Activated gamma-delta T cell treated with anti-CD3 and anti-CD28 coated beads, Interleukin-2, amount 50 U/mL, for 16 hours (primary cell): ENCODE measurements at places on chromosomes 11 and 22.

- no peak for DNase-seq
Observed at GRCh38 chr11:64447831-64448598, 89.1 kb downstream of the RPS6KA4 start.

DNA sequence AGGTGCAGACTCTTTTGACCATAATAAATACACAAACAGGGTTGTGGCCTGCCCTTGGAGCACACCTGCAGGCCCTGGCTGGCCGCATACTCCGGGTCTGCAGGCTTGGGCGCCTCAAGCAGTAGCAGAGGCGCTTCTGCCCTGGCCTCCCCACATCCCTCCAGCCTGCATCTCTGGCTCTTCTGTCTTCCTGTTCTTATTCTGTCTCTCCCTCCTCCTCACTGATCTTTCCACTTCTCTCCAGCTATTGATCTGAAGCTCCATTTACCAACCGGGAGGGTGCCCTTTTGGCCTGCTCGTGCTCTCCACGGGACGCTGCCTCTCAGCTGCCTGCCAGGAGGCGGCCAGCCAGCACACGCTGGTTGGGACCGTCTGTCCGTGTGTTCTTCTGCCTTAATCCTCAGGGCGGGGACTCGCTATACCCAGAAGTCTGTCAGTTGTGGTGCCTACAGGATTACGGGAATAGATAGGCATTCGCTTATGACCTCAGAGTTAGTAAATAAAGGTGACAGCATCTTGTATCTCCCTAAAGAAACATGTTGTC, 5.2 kb downstream of the UPB1 start:
- no peak for DNase-seq

GRCh38 chr22:46064228-46064965, 85.9 kb upstream of the PPARA start:
- DNase-seq, result no peak

DNA sequence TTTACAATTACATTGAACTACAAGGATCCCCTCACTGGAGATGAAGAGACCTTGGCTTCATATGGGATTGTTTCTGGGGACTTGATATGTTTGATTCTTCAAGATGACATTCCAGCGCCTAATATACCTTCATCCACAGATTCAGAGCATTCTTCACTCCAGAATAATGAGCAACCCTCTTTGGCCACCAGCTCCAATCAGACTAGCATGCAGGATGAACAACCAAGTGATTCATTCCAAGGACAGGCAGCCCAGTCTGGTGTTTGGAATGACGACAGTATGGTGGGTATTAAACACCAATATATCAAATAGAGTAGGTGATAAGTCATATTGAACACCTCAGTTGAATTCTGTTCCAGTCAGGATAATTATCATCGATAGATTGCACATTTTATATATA, 4.4 kb downstream of the FBXO7 start:
- no peak for DNase-seq

GRCh38 chr11:36400766-36401455, 104.8 kb downstream of the PRR5L start:
- DNase-seq, result no peak

GRCh38 chr11:123519055-123519796, 89.2 kb downstream of the GRAMD1B start:
- no peak for DNase-seq

DNA sequence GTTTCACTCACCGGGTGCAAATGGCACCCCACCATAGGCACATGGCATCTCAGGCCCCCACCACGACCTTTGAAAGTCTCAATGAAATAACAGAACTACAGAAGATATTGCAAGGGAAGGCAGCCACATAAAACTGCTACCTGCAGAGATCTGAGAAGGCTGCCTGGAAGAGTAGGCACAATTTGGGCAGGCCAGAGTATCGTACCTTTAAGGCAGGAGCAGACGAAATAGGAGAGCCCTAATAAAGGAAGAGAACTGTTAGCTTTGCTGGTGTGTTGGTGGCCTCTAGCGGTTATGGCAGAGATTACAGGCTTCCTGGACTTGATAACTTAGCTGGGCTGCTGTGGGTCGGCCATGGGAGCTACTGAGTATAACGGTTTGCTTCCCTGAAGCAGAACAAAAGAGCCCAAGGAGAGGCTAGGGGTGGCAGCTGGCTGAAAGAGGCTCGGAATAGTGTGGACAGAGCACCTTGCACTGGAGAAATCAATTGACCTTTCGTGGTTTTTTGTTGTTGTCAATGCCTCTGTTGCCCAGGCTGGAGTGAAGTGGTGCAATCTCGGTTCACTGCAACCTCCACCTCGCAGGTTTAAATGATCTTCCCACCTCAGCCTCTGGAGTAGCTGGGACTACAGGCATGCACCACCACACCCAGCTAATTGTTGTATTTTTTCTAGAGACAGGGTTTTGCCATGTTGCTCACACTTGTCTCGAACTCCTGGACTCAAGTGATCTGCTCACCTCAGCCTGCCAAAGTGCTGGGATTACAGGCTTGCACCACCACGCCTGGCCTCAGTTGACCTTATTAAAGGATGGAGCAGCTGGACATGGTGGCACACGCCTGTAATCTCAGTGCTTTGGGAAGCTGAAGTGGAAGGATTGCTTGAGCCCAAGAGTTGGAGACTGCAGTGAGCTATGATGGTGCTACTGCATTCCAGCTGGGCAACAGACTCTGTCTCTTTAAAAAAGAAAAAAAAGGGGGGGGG, 4.8 kb downstream of the SDF2L1 start:
- peak; percentile 64 for DNase-seq

DNA sequence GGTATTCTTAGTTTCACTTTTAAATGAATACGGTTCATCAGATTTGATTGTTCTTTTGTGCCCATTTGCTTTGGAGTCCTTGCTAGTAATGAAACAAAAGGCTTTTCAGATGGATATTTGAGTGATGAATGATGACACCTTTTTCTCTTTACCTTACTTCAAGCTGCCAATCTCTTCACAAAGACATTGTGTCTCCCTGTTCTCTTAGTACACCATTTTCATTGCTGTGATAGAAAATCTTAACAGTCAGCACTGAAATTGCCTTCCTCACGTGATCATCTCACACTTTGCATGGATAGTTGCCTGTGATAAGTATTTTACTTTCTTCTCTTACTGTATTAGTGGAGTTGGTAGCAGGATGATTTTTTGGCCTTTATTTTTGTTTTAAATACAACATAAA, 396.6 kb downstream of the NELL1 start:
- no peak for DNase-seq

- no peak for DNase-seq
Observed at GRCh38 chr11:102883141-102883540, 8.4 kb upstream of the MMP12 start.

DNA sequence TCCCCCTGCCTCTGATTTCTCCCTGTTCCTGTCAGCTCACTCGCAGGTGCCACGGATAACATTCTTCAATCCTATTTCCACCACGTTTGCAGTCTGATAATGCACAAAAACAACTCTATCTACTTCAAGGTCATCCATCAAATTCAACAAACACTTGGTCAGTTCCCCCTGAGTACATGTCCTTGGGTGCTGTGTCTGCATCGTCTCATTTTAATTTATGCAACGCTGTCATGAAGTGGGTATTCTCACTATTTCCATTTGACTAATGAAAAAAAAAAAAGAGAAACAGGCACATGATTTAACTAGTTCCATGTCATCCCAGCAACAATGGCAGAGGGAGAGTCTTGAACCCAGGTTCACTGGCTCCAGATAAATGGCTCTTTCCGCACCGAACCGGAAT, 262.6 kb downstream of the LARGE1 start:
- DNase-seq, result no peak

DNA sequence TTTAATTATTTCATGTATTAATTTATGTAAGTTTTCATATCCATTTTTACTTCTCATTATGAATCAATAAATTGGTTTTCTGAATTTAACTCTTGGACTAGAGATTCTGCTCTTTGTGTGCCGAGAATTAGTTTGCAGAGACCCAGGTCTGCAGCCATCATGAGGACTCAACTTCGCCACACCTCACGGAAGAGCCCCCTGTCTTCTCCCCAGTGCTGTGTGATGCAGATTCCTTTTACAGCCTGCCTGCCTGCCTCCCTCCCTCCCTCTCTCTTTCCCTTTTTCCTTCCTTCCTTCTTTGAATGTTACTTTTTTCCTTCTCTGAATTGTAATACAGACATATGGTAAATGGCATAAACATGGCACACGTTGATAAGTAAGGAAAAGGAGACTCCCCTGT, 947.7 kb downstream of the TBC1D22A start:
- DNase-seq, result no peak

- no peak for DNase-seq
Observed at GRCh38 chr11:129314371-129314770, 61.3 kb upstream of the BARX2 start.

DNA sequence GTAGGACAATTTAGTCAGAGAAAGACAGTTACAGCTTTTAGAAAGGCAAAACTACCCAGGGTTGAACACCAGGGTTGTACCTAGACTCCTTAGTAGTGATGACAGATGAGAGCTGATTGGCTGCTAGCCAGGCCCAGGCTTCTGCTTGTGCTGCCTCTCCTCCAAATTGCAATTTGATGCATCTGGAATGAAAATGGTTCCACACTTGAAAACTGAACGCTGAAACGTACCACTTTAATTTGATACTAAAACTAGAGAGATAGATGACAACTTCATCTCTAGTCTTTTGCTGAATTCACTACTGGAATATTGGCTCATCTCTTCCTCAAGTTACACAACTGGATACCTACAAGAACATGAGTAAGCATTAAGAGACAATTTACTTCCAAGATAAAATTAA, 19.2 kb upstream of the FNBP4 start:
- DNase-seq, result no peak

GRCh38 chr22:45877036-45877380, 100.0 kb downstream of the WNT7B start:
- no peak for DNase-seq

DNA sequence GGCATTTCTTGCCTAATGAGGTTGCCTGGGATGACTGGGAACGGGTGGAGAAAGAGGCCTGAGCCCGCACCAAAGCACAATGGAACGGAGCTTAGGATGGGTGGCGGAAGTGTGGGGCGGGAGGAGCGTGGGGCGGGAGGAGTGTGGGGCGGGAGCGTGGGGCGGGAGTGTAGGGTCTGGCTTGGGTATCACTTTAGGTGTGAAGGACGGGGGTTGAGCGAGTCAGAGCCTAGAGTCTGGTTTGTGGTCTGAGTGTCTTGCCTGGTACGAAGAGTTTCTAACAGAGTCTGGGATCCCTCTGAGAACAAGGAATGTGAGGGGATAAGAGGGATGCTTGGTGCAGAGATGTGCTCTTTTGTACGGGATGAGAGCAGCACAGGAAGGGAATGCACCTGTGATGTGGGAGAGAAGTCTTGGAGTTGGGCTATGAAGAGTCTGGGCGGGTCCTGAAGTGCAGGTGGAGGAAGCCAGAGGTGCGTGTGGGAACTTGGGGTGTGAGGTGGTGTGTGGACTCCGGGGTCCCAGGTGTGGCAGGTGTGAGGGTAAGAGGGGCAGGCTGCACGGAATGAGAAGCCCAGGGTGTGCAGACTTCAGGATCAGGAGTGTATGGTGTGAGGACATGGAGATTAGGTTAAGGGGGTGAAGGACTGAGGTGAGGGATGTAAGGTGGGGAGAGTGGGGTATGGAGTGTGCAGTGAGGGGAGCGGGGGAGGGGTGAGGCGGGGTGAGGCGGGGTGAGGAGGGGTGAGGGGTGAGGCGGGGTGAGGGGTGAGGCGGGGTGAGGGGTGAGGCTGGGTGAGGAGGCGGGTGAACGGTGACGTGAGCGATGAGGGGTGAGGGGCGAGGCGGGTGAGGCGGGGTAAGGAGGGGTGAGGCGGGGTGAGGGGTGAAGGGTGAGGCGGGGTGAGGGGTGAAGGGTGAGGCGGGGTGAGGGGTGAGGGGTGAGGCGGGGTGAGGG, 1.0 kb downstream of the SYCE3 start:
- no peak for DNase-seq

DNA sequence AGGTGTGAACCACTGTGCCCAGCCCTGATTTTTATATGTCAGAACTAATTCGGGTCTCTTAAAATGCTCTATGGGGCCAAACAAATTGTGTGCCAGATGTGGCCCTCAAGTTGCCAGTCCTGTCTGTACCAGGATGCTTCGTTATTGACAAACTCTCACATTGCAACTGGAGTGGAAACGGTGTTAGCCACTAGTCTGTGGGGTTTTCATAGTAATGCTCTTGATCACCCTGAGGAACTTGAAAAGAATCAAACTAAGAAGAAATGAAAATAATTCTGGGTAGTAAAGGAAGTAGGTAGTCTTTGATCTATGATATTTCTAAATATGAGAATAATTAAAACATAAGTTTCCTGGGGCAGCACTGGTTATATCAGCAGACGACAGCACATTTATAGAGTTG, 67.3 kb upstream of the ADSL start:
- no peak for DNase-seq

DNA sequence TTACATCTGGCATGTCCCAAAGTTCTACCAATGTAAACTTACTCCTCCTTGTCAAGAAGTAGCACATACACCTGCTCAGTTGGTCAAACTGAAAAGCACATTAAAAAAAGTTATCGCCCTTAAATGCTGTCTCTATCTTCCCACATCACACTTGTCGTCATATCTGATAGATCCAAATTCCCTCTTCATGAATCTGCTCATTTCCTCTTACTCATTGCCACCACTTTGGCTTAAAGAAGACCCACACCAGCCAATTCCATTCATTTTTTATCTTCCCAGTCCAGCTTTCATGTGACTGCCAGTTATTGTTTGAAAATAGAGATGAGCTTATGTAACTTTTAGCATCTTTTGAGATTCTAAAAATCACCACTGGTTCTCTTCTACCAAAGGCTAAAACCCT, 305.9 kb upstream of the MTNR1B start:
- DNase-seq, result no peak

DNA sequence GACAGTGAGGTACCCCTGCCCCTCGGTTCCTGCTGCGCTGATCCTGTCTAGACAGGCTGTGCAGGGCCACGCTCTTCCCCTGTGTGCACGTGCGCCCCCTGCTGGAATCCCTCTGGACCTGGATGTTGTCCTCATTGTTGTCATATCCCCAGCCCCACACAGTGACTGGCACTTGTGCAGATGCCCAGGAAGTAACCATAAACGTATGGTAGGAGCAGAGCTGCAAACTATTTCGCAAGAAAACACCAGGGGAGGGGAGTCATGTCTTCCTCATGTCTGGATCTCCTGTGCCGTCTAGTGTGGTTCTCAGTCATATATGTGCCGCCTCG, 114.7 kb downstream of the CRYBB2 start:
- no peak for DNase-seq

GRCh38 chr11:101867951-101868350, 46.9 kb upstream of the CEP126 start:
- DNase-seq, result no peak

GRCh38 chr11:116485425-116485824, 287.4 kb downstream of the BUD13 start:
- DNase-seq, result no peak

DNA sequence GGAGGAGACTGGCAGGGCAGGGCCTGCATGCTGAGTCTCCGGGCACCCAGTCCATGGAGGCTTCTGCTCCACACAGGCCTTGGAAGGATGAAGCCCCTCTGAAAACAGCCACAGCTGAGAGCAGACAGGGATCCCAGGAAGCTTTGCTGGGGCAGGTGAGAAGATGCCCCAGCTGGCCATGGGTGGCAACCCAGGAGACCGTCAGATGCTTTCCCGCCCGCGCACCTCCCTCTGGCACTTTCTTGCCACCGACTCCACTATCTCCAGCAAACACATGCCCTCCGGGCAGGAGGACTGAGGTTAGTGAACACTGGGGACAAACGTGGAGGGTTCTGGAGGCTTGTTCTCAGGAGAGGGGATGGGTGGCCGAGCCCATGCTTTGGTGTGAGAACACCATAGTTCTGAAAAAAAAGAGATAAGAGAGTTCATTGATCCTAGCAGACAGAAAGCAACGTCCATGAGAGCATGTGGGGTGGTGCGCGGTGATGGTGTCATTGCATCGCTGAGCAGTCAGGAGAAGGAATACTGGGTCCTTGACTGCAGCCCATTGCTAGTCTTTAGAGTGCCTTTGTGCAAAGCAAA, 2.3 kb downstream of the C1QTNF6 start:
- no peak for DNase-seq

- peak; percentile 25 for DNase-seq
Observed at GRCh38 chr22:27804470-27805297, 3.1 kb upstream of the MN1 start.
